ENCODE measurements at places on chromosomes 2 and 18.

- peak; percentile 66 for DNase-seq
Observed at GRCh38 chr2:25309402-25309801, 32.3 kb downstream of the DNMT3A start.

- DNase-seq, result no peak
Observed at GRCh38 chr2:144421606-144422510, 98.1 kb downstream of the ZEB2 start.

- no peak for DNase-seq
Observed at GRCh38 chr18:71374294-71375000, 1085.6 kb downstream of the SOCS6 start.

- no peak for DNase-seq
Observed at GRCh38 chr18:62881509-62882016, 166.2 kb downstream of the PHLPP1 start.

DNA sequence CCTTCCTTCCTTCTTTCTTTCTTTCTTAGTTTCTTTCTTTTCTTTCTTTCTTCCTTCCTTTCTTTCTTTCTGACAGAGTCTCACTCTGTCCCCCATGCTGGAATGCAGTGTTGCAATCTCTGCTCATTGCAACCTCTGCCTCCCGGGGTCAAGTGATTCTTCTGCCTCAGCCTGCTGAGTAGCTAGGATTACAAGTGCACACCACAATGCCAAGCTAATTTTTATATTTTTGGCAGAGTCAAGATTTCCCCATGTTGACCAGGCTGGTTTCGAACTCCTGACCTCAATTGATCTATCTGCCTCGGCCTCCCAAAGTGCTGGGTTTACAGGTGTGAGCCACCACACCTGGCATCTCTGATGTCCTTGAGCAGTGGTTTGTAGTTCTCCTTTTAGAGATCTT lies 48.5 kb downstream of the IL1R2 start:
- no peak for DNase-seq

DNA sequence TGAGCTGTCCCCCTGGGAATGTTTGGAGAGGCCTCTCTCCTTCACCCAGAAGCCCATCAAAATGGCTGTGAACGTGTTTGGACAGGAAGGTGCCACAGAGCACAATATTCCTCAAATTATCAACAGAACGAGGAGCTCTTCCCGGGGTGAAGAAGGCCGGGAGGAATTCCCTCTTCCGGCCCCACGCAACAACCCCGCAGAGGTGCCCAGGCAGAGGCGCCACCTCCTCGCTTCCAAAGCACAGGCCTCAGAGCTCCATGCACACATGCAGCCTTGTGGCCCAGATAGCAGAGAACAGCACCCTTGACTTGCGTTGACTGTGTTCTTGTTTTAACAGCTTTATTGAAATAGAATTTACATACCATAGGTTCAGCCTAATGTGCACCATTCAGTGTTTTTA lies 152.5 kb upstream of the SALL3 start:
- no peak for DNase-seq

- DNase-seq, result no peak
Observed at GRCh38 chr18:70243131-70243929, 37.8 kb upstream of the RTTN start.

GRCh38 chr2:62817995-62818713 lies 112.6 kb downstream of the EHBP1 start:
- DNase-seq, result no peak

GRCh38 chr18:51188024-51188701 lies 9.3 kb downstream of the MEX3C start:
- DNase-seq, result no peak

DNA sequence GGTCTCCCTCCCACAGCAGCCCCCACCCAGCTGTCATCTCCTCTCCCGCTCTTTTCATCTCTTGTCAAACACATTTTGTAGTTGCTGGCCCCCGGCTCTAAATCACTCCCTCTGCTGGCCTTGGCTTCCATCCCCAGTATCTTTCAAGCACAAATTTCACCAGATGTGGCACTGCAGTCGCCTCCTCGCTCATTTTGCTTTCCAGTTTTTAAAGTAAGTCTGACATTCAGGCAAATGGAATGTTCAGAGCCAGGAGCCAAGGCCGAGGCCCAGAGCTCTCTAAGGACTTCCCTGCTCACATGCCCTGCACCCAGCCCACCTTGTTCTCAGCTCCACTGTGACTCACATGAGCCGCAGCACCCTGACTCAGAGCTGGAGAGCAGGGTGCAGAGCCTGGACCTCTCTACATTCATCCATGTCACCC lies 158.4 kb downstream of the GALNT14 start:
- no peak for DNase-seq

DNA sequence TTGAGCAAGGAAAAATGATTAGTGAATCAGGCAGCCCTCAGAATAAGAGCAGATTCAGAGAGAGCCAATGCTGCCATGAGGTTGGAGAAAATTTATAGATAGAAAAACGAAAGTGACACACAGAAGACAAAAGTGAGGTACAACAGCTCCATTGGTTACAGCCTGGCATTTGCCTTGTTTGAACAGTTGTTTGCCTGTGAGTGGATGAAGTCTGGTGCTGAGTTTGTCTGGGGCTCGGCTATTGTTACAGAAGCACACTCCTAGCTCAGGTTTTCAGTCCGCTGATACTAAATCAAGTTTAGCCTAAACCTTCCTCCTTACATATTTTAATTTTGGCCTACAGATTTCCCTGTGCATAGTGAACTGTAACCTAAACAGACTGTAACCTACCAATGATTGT lies 387.8 kb upstream of the RAB12 start:
- no peak for DNase-seq

GRCh38 chr2:23745726-23746105 lies 181.2 kb downstream of the ATAD2B start:
- no peak for DNase-seq

DNA sequence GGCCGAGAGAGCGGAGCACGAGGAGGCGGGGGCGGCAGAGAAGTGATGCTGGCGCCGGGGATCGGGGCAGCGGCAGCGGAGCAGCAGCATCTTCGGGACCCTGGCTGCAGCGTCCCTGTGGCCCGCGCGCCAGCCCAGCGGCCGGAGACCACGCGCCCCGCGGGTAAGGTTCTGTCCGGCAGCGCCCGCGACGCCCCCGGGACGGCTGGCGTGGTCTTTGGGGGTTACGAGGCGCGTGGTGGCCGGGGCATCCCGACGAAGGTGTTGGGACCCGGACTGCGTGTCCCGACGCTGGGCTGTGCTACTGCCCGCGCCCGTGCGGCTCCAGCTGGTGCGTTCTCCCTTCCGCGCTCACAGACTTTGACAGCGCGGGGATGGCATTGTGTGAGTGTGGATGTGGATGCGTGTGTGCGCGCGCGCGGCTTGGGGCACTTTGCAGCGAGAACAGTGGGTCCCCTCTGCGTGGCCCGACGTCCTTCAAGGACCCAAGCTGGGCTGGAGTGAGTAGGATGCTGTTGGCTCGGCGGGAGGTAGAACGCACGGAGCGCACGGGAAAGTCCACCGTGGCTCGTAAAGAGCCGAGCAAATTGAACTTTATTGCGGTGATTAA lies 405.0 kb downstream of the XIRP2 start:
- DNase-seq, result no peak

DNA sequence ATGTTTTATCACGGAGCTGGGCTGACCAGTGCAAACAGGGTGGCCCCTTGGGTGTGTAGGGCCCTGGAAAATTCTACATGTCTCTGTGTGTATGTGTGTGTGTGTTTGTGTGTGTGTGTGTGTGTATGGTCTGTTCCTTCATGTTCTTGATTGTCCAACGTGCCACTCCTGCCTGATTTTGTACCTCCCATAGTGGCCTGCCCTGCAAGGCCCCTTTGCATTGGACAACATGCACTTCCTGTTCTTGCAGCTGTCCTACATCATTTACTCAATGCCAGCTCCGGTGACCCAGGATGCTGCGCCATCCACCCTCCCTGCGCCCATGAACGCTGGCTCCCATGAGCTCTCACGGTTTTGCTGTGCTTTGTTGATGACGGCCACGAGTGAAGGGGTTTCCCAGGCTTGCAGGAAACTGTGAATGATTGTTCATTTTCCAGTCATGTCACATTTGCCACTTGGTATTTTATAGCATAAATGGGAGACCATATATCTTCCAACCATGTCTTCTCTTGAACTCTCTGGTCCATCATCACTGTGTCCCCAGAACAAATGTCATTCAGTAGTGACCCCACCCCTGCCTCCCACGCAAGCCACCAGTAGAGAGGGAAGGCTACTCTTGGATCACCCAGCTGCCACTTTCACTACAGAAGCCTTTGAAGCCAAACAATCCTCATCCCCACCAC lies 69.7 kb upstream of the NCK2 start:
- no peak for DNase-seq

- DNase-seq, result no peak
Observed at GRCh38 chr2:133985563-133985962, 268.3 kb upstream of the MGAT5 start.

DNA sequence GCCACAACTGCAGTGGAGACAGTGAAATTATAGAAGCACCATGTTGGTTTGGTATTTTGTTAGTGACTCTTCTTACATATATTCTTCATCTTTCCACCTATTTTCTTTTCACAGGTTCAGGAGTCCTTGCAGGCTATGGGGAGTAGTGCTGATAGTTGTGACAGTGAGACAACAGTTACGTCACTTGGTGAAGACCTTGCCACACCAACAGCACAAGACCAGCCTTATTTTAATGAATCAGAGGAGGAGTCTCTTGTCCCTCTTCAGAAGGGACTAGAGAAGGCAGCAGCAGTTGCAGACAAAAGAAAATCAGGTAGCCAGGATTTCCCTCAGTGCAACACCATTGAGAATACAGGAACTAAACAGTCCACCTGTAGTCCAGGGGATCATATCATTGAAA lies 23.6 kb downstream of the ITPRID2 start:
- DNase-seq, result no peak

DNA sequence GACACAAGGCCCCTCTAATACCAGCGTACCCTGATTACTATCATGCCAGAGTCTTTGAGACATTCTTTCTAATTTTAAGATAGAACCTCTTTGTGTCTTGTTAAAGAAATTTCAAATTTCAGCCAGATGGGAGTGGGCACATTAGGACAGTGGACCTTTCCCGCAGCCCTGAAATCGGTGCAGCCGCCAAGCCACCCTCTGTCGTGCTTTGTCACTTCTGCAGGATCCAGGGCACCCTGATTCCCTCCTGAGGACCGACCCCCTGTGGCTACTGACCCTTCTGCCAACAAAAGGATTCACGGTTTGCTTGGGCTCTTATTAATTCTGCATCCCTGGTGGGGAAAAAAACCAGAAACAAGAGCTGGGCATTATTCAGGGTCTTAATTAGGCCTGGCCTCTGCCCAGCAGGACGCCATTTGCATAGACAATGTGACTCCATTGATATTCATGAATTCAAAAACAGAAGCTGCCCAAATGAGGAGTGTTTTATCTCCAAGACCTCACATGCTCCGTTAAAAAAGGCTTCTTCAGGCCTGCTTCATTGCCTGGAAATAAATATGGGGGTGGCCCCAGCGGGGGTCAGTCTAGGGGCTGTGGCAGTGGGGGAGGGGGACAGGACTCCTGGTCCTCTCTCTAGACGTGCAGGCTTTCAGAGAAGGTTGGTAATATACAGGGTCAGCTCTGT lies 116.9 kb downstream of the ALPK2 start:
- no peak for DNase-seq

DNA sequence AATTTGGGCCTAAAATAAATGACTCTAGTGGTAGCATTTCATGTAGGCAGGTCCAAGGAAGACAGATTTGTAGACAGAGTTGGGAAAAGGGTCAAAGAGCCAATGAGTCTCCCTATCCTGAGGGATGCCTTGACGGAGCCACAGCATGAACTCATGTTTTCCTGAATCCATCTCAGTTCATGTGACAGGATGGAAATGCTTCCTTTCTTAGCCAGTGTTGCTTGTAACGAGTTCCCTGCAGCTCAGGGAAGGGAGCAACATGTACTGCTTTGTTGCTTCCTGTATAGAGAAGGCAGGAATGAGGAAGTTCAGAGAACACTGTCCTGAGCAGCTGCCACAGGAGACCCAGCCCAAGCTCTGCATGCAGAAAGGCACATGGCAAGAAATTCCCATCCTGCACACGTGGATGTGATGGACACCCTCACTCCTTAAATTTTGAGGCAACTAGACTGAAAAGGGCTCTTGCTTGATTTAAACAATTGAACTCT lies 27.9 kb downstream of the TMEM17 start:
- no peak for DNase-seq

GRCh38 chr18:9048808-9049494 lies 53.5 kb upstream of the NDUFV2 start:
- no peak for DNase-seq

- no peak for DNase-seq
Observed at GRCh38 chr2:162114271-162114670, 37.8 kb downstream of the GCG start.

- no peak for DNase-seq
Observed at GRCh38 chr18:1511619-1512311, 607.1 kb downstream of the ADCYAP1 start.

- no peak for DNase-seq
Observed at GRCh38 chr2:239308661-239309397, 92.0 kb downstream of the HDAC4 start.

DNA sequence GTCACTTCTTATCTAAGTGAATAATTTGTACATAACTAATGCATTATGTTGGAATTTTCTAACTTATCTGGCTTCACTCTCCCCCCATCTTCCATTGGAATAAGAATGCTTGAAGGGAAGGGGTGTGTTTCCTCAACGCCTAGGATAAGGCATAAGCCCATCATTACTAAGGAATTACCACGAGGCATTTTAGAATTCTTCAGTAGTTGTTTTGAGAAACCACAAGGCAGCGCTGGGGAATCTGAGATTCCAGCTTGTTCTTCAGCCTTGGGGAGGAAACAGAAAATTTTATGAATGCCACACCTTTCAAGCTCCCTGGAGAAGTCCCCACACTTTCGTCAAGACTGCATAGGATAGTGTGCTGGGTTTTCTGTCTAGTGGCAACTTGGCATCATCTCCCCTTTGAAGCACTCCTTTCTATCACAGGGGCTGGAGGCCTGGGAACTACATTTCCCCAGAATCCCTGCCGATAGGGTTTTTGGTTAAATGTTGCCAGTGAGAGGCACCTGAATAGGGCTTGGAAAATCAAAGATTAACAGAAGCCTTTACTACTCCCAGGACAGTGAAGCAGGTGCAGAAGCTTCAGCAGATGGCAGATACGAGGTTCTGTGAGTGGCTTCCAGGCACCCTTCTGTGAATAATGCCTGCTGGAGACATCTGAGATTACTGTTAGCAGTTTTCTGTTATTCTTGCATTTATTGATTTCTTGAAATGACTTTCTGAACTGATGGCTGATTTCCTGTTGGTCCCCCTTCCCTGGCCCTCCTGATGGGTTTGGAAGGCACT lies 192.7 kb upstream of the REV1 start:
- no peak for DNase-seq
